ENCODE measurements at places on chromosomes 13 and 19.
A peak's percentile ranks its signal among the peaks of the same experiment; 100 is the strongest.

- no peak for DNase-seq
Measured at GRCh38 chr13:20193162-20193906, 596 bp upstream of the GJB2 start.

DNA sequence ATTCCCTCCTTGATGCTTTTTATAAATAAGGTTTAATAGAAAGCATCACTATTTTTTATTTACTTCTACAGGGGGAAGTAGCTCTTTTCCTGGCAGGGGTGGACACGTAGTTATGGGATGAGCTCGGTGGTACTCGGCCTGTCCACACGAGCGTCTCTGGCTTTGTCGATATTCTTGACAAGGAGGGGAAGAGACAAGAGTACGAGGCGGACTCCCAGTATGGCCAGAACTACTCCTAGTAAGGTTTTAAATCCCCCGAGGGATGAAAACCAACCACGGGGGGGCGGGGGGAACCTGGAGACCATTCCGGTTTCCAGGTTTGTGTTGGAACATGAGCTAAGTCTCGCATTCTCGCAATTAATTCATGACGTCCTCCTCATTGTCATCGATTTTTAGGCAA lies 5.6 kb upstream of the BSG start:
- no peak for DNase-seq

DNA sequence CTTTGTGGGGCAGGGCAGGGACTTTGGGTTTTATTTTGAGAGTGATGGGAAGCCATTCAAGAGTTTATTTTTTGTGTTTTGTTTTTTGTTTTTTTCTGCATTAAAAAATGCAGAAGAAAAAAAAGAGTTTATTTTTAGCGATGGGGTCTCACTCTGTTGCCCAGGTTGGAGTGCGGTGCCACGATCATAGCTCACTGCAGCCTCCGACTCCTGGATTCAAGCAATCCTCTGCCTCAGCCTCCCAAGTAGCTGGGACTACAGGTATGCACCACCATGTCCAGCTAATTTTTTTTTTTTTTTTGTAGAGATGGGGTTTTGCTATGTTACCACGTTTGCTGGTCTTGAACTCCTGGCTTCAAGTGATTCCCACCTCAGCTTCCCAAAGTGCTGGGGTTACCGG lies 12.5 kb upstream of the CA11 start:
- DNase-seq, result no peak

DNA sequence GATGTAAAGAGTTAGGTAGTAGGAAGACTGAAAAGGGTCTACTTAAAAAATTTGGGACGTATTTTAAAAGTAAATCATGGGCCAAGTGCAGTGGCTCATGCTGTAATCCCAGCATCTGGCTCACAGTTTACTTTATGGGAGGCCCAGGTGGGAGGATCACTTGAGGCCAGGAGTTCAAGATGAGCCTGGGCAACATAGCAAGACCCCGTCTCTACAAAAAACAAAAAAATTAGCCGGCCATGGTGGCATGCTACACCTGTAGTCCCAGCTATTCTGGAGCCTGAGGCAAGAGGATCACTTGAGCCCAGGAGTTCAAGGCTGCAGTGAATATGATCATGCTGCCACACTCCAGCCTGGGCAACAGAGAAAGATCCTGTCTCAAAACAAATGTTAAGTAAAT lies 23.0 kb downstream of the UTP14C start:
- DNase-seq, result no peak

- no peak for DNase-seq
Measured at GRCh38 chr13:78777976-78778375, 119.0 kb upstream of the OBI1 start.

DNA sequence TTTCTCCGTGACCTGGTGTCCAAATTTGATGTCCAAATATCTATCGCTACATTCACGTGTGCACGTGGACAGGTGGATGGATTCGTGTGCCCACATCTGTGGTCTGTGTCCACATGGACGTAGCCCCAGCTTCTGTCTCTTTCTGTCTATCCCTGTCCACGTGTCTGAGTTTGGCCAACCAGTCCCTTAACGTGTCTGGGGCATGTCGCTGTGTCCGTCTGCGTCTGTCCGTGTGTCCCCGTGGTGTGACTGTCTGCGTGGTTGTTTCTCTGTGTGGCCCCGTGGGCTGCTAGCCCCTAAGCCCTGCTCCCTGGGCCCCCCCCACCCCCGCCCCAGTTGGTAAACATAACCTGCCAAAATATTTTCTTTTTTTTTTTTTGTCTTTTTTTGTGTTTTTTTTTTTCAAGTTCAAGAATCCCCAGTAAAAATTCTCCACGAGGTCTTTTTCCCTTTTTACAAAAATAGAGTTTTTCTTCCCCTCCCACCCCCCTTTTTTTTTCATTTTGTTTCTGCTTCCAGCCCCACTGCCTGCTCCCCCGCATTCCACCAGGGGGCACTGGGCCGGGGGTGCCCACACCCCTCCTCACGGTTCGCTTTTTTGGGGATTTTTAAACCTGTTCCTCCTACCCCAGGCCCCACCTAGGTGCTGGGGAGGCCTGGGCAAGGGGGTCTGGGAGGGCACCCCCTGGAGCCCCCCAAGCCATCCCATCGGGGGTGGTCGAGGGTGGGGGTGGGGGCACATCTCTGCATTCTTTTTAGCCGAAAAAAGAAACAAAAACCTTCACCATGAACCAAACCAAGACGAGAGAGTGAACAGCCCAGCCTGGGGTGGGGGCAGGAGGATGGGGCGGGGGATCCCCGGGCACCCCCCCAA lies 18.3 kb downstream of the PRKCSH start:
- DNase-seq, result no peak

DNA sequence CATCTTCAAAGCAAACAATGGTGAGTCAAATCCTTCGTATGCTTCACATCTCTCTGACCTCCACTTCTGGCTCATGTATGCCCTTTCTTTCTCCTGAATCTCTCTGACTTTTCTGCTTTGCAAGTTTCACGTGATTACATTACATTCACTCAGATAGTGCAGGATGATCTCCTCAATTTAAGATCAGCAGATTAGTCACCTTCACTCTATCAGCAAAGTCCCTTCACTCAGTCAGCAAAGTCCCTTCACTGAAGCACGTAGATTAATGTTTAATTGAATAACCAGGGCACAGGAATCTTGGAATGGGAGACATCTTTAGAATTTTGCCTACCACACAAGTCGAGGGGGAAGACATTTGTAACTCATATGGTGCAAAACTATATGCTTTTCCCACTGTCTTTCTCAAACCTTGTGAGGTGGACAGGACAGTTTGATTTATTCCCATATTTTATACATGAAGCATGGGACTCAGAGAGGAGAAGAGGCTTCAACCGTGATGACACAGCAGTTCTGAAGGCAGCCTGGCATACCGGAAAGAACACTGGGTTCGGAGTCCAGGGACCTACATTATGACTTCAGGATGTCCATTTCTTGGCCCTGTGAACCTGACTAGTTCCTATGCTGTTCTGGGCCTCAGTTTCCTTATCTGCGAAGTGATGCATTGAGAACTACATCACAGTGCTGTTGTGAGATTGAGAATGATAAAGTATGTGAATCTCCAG lies 23.3 kb downstream of the SIGLECL1 start:
- no peak for DNase-seq

DNA sequence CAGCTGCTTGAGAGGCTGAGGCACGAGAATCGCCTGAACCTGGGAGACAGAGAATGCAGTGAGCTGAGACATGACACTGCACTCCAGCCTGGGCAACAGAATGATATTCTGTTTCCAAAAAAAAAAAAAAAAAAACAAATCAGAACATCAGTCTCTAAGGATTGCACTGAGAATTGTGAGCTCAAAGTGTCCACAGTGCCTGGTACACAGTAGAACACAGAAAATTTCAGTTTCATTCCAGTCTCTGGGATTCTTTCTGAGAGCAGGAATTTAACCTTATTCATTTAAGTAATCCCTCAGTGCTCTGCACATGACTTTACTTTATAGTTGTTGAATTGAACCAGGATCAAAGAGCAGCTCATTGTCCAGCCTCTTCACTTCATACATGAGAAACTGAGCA lies 25.9 kb upstream of the GATAD2A start:
- DNase-seq, result no peak

DNA sequence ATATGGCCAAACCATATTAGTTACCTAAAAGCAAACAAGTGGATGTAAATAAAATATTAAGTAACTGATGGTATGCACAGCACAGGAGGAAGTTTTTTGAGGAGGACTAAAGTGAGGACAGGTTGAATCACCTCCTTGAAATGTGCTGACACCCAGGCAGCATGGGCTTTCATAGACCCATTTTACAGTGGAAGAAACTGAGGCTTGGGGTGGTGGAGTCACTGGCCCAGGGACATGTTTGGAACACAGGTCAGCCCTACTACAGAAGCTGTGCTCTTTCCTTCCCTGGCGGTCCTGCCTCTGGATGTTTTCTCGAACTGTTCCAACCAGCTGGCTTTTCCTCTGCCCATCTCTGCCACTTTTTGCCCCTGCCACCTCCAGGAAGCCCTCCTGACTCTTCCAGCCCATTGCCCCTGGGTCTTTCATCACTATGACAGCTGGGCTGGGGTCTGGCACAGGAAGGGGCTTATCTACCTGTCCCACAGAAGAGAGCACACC lies 11.2 kb upstream of the PTPRS start:
- no peak for DNase-seq

DNA sequence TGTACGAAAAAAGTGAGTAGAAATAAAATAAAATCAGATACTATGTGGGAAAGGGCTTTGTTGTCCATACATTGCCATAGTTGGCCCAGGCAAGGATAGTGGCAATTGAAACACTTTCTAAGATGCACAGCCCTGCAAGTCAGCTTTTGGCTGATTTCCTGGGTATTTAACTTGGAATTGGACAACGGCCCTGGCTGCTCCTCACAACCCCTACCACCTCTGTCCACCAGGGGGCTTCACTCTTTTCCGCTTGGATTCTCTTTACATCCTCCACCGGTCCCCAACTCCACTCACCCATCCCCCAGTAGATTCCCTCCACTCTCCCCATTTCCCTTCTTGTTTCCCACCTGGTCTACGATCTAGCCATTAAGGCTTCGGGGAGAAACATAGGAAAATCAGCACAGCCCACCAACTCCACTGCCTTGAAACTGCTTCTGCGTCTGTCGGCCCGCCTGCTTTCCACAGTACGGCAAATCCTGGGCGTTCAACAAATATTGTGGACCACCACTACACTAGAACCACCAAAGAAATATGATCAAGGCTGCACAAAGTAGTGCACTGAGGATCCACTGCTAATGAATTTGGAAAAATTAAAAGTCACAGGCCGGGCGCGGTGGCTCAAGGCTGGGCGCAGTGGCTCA lies 48.6 kb upstream of the GTF3A start:
- DNase-seq, result peak; percentile 70

DNA sequence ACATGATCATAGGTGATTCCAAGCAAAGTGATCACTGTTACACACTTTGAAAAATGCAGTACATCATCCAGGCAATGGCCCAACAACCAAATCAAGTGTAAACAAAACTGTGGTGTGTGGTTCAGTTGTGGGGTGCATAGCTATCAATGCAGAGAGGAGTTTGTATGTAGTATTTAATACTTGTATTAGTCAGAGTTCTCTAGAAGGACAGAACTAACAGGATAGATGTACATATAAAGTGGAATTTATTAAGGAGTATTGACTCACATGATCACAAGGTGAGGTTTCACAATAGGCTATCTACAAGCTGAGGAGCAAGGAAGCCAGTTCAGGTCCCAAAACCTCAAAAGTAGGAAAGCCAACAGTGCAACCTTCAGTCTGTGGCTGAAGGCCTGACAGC lies 249.3 kb upstream of the HTR2A start:
- DNase-seq, result no peak

GRCh38 chr13:22091222-22091970 lies 420.5 kb downstream of the FGF9 start:
- DNase-seq, result no peak
